ENCODE measurements at places on chromosomes 1 and 21.

- DNase-seq: no peak
These were observed 27.6 kb downstream of the CYP2J2 start for GRCh38 chr1:59898927-59899326.

DNA sequence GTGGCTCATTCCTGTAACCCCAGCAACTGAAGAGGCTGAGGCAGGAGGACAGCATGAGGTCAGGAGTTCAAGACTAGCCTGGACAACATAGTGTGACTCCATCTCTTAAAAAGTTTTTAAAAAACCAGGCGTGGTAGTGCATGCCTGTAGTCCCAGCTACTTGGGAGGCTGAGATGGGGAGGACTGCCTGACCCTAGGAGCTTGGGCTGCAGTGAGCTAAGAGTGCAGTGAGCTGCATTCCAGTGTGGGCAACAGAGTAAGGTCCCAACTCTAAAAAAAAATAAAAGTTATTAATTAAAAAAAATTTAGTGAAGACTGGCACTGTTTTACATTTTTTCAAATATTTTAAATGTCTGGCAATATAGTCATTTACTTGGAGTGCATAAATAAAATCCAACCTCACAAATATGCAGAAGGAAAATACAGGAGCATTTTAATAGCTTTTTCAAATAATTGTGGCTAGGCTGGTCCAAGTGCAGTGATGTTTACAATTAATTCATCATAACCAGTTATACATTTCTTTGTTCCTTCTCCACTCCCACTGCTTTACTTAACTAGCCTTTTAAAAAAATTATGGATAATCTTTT is 10.8 kb downstream of the ZBTB8OS start:
- no peak for DNase-seq

DNA sequence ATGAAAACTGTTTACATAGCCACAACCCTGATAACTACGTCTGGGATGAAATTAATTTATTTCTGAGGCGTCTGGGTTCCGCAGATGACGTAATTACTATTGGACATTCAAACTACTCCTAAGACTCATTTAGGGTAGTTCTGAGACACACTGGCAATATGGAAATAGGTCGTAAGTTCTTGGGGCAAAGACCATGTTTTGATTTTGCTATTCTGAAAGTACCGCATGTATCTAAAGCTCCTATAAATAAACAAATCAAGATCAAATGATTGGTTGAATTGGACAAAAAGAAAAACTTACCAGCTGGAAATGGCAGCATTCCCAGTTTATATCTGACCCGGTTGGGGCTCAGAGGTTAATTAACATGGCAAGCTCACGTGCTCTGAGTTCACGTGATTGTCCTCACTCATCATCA is 74.3 kb downstream of the DHRS3 start:
- no peak for DNase-seq

GRCh38 chr1:5343256-5344020 is 648.8 kb downstream of the NPHP4 start:
- DNase-seq: no peak

DNA sequence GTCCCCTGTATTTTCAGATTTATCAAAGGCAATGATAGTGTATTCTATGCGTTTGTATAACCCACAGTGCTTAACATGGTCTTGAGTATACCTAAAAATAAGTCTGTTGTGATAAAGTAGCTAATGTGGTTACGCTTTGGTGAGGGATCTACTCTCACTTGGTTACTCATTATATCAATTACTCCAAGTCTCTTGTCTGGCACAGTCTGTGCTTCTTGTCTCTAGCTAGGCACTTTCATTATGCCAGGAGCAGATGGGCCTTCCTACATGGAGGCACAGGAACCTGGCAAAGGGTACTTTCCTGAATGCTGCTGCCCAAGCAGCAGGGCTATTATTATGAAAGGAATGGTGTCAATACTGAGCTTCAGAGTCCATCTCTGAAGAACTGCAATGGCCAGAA is 4.2 kb upstream of the PTPN22 start:
- no peak for DNase-seq

GRCh38 chr1:164704954-164705353 is 146.0 kb downstream of the PBX1 start:
- no peak for DNase-seq

DNA sequence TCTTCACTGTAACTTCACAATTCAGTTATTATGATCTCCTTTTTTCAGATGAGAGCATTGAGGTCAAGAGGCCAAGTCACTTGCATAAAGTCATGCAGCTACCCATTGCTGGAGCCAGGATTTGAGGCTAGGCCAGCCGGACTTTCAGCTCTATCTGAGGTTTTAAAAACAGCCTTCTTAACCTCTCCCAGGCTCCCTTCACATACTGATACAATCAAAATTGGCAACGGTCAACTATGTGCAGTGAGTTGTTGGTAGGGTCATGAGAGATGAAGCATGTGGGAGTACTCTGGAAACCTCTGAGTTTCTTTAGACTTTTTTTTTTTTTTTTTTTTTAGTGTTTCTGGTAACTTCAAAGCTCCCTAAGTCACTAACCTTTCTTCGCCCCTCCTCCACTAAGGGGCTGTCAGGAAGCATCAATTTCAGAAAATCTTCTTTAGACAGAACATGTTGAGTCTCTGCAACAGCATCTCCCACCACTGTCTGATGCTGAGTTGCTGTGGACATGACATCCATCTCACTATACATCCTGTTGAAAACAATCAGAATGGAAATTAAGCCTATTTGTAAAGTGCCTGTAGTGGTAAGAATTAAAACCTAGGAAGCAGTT is 201.8 kb downstream of the SIPA1L2 start:
- DNase-seq: no peak

GRCh38 chr1:209367061-209367772 is 216.3 kb upstream of the CAMK1G start:
- no peak for DNase-seq

- peak; percentile 55 for DNase-seq
These were observed 149.7 kb downstream of the PEX14 start for GRCh38 chr1:10624256-10625050.

- no peak for DNase-seq
These were observed 40.6 kb downstream of the SRRM1 start for GRCh38 chr1:24683713-24684162.

- DNase-seq: no peak
These were observed 1.1 kb upstream of the KRTAP10-9 start for GRCh38 chr21:44625756-44626155.

DNA sequence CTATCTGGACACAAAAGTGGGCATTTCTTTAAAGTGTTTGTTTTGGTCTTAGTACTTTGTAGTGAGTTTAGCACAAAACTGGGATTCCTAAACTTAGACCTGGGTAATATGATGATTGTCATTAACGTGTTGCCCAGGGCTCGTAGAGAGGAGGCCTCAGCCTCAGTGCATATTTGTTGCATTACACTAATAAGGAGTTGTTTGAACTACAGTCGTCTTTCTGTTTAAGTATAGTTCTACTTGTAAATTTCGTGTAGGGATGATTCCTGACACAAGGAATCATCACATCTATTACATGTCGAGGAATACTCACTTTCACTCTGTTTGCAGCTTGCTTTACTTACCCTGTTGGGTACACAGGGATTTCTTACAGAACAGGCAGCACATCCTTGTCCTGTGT is 85.0 kb downstream of the PRDM2 start:
- no peak for DNase-seq

- no peak for DNase-seq
These were observed 469.3 kb downstream of the LTN1 start for GRCh38 chr21:28523367-28523766.

DNA sequence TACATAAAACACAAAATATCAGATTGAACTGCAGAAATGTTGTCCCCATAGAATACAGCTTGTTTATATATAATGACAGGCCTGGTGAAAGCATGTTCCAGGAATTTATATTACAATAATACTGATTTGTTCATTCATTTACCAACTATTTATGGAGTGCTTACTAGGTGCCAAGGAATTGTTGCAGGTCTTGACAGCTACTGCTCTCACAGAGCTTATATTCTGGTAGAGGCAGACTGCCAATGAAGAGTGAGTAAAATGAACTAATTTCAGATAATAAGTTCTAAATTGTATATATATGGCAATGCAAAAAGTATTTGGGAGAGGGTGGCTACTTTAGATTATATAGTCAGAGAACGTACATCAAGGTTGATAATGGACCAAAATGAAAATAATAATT is 152.0 kb downstream of the COQ8A start:
- DNase-seq: no peak

DNA sequence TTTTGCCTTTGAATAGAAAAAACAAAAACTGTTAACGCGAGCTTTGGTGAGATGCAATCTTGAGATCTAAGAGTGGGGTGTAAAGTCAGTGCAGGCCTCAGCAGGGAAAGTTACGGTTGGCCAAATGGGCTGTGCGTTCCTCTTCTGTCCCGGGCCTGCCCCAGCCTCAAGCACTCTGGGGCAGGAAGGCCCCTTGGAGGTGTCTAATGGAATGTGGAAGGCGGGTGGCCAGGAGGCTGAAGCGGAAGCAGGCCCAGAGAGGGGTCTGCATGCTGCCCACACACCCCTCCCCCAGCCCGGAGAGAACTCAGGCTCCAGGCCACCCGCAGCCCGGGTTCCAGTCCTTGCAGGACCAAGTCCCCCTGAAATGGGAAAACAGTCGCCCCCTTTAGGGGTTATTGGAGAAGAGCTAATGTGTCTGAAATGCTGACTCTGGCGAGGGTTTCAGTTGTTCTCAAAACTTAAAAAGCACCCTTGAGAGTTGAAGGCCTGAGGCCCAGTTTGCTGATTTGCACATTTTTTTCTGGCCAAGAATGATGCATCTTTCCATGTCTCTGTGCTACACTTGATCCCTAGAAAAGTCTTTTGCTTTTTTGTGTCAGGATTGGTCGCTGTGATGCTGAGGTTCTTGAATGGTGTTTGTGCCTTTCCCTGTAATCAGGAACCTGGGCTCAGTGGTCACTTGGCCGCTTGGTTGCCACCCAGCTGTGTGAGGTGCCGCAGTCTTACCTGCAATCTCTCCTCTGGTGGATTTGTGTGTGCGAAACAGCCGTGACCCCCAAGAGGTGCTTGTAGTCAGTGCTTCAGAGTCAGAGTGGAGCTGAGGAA is 2.0 kb downstream of the COL18A1 start:
- DNase-seq: no peak

GRCh38 chr21:46357335-46357604 is 33.3 kb downstream of the PCNT start:
- DNase-seq: no peak

- peak; percentile 78 for DNase-seq
These were observed 19.3 kb downstream of the AHCYL1 start for GRCh38 chr1:110003747-110004428.

DNA sequence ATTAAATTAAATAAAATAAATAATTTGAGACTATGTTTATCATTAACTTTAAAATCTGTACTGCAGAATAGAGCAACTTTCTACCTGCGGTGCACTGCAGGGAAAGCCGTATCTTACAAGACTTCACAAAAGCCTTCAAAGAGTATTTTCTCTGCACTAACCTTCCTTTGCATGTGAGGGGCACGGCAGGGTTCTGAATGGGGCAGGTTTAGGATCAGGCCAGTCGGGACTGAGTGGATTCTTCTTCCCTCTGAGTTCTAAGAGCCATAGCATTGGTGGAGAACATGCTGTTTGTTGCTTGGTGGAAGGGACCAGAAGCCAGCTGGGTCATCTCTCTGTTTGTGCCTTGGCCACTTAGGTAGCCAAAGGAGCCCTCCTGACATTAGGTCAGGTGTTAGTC is 55.2 kb upstream of the LGALS8 start:
- DNase-seq: no peak

DNA sequence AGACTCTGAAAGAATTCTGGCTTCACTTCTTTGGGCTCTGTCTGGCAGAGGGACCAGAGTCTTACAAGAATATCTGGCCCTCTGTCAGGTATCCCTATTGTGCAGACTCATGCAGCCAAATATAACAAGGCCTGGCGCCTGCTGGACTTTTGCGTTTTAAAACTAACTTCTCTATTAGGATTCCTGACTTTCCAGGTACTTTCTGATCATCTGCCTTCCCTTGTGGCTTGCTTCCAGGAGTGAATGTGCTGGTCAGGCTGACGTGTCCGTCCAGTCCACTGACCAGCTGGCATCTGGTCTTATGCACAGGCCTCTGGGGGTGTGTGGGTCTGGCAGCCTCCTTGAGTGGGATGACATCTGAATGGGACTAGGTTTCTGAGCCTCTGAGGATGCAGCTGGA is 8.6 kb upstream of the RAB29 start:
- DNase-seq: no peak

DNA sequence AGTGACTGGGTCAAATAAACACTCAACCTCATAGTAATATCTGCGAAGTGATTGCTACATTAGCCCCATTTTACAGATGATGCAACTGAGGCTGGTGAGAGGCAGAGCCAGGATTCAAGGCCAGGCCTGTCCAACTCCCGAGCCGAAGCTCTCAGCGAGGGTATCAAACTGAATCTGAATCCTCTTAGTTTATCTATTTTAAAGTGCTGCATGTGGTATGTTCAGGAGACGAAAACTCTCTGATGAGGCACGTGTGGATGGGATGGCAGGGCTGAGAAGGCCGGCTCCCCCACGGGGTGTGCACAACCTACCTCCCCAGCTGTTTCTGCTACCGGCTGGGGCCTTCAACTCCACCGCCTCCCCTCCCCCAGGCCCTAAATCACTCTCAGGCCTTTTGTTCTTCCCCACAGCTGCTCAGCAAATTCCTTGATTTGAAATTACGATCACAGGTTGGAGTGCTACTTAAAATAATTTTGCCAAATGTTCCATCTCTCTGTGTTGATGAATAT is 171.8 kb downstream of the TOMM20 start:
- no peak for DNase-seq

DNA sequence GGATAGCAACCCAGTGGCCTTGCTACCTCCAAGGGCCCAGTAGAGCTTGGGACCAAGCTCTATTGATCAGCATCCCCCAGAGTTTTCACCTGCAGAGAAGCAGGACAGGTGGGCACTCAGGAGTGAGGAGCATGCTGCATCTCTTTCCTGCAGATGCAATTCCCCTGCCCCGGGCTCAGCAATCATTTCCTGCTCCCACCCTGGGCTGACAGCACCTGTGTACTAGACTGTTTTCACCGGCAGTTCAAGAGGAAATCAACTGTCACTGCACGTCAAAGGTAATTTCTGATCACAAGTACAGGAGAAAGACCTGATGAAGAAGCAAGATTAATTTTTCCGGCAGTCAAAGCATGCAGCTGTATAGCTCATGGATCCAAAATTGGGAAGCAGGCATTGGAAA is 8.8 kb upstream of the NT5C1A start:
- no peak for DNase-seq

DNA sequence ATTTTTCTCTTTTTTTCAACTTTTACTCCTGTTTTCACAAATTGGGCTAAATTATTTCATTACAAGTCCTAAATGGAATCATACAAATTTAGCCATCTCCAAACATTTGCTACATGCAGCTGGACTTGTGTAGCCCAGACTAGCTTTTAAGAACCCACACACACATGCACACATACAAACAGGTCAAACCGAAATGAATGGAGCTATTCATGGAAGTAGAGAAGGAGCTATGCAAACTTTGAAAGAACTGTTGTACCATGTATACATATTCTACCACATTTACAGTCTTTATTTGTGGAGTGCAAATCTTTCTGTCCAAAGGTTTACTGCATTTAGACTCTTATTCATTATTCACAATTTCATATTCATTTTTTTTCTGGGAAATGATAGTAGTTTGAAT is 189.1 kb upstream of the RNPC3 start:
- DNase-seq: no peak

- DNase-seq: no peak
These were observed 74.8 kb downstream of the HLCS start for GRCh38 chr21:36891692-36892091.

GRCh38 chr1:57553666-57554065 is 129.8 kb upstream of the DAB1 start:
- no peak for DNase-seq

All from upper lobe of right lung (tissue), 1 donor.